Activated T-cell treated with anti-CD3 and anti-CD28 coated beads, Interleukin-2, amount 50 U/mL, for 48 hours (primary cell): ENCODE measurements at places on chromosomes 12 and 14.

- DNase-seq: no peak
Measured at GRCh38 chr12:41242603-41243002, 54.5 kb downstream of the PDZRN4 start.

GRCh38 chr12:70110085-70110484 lies 133.1 kb upstream of the CNOT2 start:
- DNase-seq: no peak

- DNase-seq: no peak
Measured at GRCh38 chr12:56954958-56955355, 2.5 kb downstream of the RDH16 start.

DNA sequence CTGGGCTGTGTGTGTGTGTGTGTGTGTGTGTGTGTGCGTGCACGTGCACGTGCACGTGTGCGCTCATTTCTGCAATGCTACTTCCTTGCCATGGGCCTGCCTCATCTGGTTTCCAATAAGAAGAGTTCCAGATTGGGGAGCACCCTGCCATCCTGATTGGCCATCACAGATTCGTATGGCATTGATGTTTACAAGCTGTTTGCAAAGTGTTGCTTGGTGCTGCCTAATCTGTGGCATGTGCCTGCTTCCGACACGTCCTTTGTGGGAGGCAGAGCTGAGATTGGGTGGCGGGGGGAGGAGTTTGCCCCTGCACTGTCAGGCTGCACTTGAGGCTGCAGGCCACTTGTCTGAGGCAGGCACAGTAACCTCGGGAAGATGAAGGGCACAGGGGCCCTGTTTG lies 39.2 kb downstream of the SAMD4A start:
- DNase-seq: no peak

DNA sequence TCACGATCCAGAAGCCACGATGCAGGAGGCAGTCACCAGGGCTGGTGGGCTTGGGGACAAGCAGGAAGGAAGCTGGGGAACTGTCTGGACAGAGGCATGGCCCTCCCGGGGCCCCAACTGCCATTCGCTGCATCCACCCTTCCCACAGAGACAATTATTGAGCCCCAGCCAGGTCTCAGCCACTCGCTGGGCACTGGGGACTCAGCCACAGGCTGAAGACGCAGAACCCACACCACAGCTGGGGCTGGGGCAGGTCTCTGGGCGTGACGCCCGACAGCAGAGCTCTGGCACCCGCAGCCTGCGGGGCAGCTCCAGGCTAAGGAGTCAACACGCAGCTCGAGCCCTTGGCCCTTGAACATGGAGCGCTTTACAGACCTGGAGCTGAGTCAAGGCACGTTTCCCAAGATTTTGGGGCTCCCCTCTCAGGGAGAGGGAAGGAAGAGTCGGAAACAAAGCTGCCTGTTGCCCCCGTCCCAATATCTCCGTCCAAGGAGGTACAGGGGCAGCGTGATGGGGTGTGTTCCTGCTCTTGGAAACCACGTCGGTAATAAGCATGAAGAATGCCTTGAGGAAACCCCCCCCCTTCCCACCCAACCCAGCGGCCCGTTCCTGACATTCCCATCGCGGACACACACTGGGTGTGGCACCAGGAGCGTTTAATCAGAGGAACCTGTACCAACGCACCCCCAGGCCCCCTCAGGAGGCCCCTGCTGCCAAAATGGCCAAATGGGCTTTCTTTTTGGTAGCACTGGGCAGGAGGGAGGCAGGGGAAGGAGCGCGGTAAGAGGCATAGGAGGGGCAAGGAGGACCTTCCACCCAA lies 6.7 kb downstream of the RIMBP2 start:
- DNase-seq: no peak

GRCh38 chr12:14416658-14417057 lies 51.2 kb downstream of the ATF7IP start:
- DNase-seq: no peak

DNA sequence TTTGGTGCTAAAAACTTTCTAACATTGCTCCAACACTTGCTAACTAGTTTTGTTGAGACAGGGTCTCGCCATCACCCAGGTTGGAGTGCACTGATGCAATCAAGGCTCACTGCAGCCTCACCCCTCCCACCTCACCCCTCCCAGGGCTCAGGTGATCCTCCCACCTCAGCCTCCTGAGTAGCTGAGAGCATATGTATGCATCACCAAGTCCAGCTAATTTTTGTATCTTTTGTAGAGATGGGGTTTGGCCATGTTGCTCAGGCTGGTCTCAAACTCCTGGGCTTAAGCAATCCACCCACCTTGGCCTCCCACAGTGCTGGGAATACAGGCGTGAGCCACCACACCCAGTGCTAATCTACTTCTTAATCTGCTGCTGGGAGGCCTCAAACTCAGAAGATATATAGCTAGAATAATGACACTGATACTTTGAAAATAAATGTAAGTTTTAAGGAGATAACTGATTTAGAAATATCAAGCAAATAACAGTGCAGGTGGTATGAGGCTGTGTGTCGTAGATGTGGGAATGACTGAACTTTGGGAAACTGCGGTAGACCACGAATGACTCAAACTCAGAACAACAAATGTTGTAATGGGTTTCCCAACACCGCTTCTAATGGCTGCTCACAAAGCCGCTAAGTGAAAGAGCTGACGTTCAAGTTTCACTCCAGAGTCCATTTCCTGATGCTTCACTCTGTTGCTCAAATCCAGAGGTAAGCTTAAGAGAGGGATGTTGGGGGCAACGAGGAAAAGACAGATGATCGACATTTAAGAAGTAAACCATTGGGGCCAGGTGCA lies 10.0 kb downstream of the TMCC3 start:
- peak; percentile 72 for DNase-seq

- DNase-seq: no peak
Measured at GRCh38 chr14:74427651-74428050, 1.6 kb upstream of the SYNDIG1L start.

DNA sequence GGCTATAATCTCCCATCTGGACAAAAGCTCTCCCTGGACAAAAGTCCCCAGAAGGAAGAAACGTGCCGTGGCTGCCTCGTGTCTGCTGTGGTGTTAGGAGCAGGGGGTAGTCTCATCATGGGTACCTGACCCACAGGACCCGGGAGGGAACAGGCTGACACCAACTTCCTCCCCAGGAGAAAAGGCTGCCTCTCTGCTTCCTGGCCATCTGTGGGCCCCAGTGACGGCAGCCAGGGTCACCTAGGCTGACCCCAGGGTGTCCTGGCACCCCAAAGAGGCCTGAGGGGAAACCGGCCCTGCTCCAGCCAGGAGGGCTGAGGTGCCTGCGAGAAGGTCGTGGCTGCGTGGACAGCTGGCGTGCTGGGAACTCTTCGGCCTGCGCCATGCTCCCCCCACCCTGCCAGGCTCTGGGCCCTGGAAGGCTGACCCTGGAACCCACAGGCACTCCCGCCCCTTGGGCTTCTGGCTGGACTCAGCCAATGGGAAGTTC lies 133.9 kb downstream of the RFLNA start:
- DNase-seq: no peak

GRCh38 chr14:29240066-29240465 lies 473.5 kb downstream of the FOXG1 start:
- DNase-seq: no peak

GRCh38 chr12:29752121-29752520 lies 31.6 kb downstream of the TMTC1 start:
- DNase-seq: no peak

DNA sequence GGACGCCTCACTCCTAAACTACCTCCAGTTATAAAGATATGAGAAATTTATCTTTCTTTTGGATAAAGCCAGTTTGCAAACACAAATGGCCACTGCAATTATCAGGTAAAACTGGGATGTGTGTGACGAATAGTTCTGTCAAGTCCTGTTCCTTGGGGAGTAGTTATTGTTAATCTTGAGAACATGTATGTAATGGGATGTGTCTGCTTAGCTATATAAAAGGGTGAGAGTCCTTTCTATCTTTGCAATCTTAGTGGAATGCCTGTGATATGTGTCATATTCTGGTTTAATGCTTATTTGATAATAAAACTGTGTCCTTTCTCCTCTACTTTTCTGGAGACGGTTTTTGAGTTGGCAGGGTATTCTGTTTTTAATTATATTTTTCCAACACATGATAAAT lies 56.1 kb upstream of the PKP2 start:
- no peak for DNase-seq

DNA sequence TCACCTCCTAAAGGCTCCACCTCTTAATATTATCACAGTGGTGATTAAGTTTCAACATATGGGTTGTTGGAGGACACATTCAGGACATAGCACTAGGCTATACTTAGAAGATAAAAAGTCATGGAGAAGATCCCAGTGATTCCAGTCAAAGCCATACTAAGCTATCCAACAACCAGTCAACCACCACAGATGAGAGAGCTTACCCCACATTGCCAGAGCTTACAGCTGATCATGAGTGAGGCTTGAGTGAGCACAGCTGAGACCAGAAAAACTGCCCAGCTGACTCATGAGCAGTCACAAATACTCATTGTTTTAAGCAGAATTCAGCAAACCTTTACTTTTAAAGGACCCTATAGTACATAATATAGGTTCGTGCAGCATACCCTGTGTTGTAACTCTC lies 85.1 kb downstream of the DRAM1 start:
- DNase-seq: no peak

GRCh38 chr12:119423285-119423684 lies 88.8 kb downstream of the CCDC60 start:
- DNase-seq: no peak

GRCh38 chr12:3231399-3231876 lies 154.3 kb downstream of the TSPAN9 start:
- DNase-seq: no peak

- no peak for DNase-seq
Measured at GRCh38 chr12:2844786-2845185, 10.0 kb upstream of the NRIP2 start.

DNA sequence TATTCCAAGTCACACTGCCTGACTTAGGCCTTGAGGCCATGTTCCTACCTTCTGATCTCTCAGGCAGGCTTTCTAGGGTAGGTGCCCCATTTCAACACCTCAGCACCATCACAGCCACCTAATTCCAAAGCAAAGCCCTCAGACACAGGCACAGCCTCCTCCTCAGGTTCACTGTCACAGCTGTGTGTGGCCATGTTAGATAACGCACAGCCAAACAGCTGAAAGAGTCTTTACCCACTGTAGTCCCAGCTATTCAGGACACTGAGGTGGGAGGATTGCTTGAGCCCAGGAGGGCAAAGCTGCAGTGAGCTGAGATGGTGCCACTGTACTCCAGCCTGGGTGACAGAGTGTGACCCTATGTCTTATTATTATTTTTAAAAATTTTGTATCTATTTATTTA lies 7.3 kb upstream of the TMEM229B start:
- no peak for DNase-seq

GRCh38 chr14:100872259-100873095 lies 31.0 kb downstream of the RTL1 start:
- no peak for DNase-seq

- no peak for DNase-seq
Measured at GRCh38 chr12:197911-198695, 15.9 kb downstream of the SLC6A12 start.

- DNase-seq: no peak
Measured at GRCh38 chr14:34711169-34711568, 3.2 kb downstream of the CFL2 start.

DNA sequence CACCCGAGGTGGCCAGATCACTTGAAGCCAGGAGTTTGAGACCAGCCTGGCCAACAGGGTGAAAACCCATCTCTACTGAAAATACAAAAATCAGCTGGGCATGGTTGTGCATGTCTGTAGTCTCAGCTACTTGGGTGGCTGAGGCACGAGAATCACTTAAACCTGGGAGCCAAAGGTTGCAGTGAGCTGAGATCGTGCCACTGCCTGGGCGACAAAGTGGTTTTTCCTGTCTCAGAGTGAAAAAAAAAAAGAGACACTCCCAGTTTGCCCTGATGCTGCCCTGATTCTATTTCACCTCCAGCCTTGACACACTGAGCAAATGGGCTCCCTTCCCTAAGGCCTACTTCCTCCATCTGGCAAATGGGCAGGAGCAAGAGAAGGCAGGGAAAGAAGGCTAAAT lies 28.5 kb upstream of the PLEK2 start:
- DNase-seq: no peak

DNA sequence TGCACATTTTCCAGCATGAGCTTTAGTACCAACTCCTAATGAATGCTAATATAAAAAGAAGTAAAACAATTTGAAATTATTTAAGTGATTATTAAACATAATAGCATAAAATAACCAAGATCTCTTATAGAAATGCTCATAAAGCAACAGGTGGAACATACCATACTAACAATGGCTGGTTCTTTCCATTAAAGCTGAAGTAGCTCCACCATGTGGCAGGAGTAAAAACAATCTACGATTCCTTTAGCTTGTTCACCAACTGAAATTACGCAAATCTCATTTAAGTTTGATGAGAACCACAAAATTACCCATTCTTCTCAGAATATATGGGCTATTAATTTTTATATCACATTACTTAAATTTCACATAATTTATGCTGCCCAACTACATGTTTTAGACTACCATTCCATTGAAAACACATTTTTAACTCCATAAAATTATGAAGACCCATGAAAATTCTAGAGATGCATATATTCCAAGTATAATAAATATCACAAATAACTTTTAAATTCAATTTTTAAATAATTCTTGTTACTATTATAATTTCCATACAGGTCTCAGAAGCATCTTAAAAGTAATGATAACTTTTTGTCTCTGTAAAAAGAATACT lies 213.6 kb downstream of the DAD1 start:
- DNase-seq: no peak

GRCh38 chr12:123995023-123995748 lies 22.2 kb downstream of the ZNF664 start:
- no peak for DNase-seq

GRCh38 chr14:24277071-24277470 lies 5.7 kb upstream of the RABGGTA start:
- DNase-seq: no peak

GRCh38 chr12:55818140-55818728 lies 393 bp downstream of the ORMDL2 start:
- DNase-seq: no peak

DNA sequence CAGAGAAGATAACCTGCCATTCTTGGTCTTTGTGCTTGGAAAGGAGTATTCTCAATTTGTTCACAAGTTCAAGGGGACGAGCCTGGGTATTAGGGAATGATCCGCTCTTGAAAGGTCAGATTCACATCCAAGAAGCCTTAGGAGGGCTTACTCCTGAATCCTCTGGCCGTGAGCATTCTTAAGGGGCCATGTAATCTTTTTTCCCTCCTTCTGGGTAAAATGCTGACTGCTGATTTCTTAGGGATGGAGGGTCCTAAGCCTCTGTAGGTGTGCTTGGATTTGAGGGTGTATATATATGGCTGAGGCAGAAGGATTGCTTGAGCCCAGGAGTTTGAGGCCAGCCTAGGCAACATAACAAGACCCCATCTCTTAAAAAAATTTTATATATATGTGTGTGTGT lies 149.1 kb downstream of the TSPAN9 start:
- no peak for DNase-seq

GRCh38 chr12:106138633-106139421 lies at the start of gene NUAK1:
Gene NUAK1 (minus strand): TSS chr12:106138954. CDS start chr12:106138653, 301 bp downstream.
- DNase-seq: peak; percentile 34
